ENCODE measurements at places on chromosomes 12 and 14. TPM values are rescaled to one million over a fixed set of nuclear protein-coding genes. Genes with fewer than 3 reads are reported as not detected.

- no peak for ATAC-seq
Observed at GRCh38 chr12:16281157-16281556, 3.7 kb upstream of the SLC15A5 start.

DNA sequence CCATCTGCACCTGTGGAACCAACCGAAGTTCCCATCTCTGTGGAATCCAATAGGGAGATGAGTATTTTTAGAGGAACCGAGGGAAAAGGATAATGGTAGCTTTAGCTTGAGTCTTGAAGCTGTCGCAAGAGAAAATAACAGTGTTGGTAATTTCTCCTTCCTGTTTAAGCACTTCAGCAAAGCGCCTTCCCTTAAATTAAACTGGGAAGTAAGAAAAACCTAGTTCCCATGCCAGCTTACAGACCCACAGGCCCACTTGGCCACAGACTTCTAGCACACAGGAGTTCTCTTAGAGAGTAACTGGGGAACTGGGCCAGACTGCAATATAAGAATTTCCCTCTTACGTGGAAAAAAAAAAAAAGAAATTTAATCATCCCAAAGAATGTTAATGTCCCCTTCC lies 223.8 kb downstream of the EFCAB11 start:
- no peak for ATAC-seq

DNA sequence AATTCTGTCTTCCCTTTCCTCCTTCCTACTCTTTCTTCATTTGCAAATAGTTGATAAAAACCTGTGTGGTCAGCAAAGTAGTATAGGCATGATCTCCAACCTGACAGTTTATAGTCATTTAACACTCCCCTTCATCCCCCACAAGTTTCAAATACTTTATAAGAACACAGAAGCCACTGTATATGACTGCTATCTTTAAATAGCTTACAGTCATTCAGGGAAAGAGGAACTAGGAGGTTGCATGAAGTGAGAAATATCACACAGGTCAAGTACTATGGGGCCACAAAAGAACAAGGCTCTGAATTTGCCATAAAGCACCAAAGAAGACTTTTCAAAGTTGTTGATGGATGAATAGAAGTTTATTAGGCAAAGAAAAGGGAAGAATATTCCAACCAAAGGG lies 431.3 kb downstream of the NPAS3 start:
- ATAC-seq = no peak

GRCh38 chr12:64059685-64060084 lies 162.4 kb downstream of the KICS2 start:
- no peak for ATAC-seq

- ATAC-seq = no peak
Observed at GRCh38 chr12:75155962-75156361, 53.7 kb downstream of the KCNC2 start.

GRCh38 chr12:5439788-5440300 lies 7.9 kb downstream of the NTF3 start:
- ATAC-seq = no peak

GRCh38 chr14:78849952-78850351 lies 679.8 kb downstream of the NRXN3 start:
- no peak for ATAC-seq

DNA sequence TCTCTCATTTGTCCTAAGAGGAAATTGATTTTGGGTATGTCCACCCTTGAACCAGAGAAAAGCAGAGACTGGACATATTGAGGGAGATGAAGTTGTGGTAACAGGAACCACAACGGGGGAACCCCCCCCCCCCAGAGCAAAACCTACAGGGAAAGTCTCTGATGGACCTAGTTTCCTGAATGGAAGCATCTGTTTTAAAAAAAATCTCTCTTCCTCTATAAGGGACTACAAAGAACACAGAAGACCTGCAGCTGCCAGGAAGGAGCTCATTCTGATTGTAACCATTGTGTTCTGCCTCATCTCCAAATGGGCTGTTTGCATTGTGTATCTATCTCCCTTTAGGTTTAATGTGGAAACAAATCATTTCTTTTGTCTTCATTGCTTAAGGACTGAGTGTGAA lies 13.4 kb downstream of the C1S start:
- ATAC-seq = no peak

GRCh38 chr12:76303365-76303764 lies 44.9 kb downstream of the BBS10 start:
- ATAC-seq = no peak

DNA sequence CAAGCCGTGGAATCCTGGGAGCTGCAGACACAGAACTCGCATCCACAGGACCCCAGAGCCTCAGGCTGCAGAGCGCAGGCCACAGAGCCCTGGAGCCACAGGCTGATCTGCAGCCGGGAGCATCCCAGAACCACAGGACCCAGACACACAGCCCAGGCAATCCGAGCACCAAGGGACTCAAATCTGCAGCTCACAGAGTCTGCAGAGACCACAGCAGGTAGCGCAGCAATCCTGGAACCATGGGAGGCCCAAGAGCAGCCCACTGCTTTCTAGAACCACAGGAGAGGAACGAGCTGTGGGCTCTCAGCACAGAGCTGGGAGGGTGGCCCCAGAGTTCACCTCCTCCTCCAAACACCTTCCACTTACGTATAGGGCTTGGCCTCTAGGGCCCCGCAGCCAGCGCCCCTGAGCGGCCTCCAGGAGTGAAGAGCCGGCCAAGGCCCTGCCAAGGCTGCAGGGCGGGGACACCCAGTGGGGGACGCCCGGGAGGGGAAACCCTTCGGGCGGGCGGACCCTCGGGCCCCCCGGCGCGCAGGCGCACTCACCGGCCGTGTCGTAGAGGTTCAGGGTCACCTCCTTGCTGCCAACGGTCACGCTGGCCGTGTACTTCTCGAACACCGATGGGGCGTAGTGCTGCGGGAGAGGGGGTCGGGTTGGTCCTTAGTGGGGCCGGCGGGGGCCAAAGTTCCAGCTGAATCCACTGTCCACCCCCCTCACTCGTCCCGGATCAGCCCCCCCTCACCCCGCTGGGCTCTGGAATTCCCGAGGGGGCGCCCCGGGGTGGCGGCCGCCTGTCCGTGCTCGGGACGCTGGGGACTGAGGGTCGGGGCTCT lies 665 bp downstream of the RHOF start:
- peak; percentile 11 for ATAC-seq

SUPT16H gene
- total RNA-seq = 176 TPM

All from activated T-helper 17 cell treated with anti-CD3 and anti-CD28 coated beads, Interleukin-2, amount 50 U/mL, for 72 hours (primary cell).